ENCODE measurements at places on chromosomes 3 and 15.

- no peak for DNase-seq
Observed at GRCh38 chr3:38599886-38600285, 49.6 kb downstream of the SCN5A start.

- DNase-seq: no peak
Observed at GRCh38 chr15:96362755-96363651, 32.5 kb downstream of the NR2F2 start.

GRCh38 chr3:33716227-33716626 lies 1.8 kb downstream of the CLASP2 start:
- DNase-seq: no peak

DNA sequence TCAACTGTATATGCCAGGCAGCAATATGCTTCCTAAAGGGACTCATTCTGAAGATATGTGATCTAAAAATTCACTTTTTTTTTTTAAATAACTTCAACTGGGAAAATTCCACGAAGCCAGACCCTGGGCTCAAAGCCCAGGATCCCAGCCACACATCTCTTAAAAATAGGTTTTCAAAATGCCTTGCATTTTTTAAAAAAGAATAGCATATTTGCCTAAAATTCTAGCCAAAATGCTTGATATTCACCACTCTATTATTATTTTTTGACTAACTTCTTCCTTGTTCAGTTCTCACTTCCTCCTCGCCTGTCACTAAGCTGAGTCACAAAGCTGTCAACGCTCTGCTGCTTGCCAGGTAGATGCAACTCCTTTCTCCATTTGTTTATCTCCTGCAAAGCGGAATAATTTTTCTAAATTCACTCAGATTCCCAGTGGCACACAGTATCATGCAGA lies 28.0 kb upstream of the VGLL4 start:
- DNase-seq: no peak

DNA sequence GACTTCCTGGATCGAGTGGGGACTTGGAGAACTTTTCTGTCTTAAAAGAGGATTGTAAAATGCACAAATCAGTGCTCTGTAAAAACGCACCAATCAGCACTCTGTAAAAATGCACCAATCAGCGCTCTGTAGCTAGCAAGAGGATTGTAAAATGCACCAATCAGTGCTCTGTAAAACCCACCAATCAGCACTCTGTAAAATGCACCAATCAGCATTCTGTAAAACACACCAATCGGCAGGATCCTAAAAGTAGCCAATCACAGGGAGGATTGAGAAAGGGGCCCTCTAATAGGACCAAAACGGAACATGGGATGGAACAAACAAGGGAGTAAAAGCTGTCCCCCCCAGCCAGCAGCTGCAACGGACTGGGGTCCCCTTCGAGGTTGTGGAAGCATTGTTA lies 587.4 kb upstream of the ALCAM start:
- no peak for DNase-seq

- DNase-seq: no peak
Observed at GRCh38 chr15:33089878-33090757, 104.4 kb downstream of the FMN1 start.

DNA sequence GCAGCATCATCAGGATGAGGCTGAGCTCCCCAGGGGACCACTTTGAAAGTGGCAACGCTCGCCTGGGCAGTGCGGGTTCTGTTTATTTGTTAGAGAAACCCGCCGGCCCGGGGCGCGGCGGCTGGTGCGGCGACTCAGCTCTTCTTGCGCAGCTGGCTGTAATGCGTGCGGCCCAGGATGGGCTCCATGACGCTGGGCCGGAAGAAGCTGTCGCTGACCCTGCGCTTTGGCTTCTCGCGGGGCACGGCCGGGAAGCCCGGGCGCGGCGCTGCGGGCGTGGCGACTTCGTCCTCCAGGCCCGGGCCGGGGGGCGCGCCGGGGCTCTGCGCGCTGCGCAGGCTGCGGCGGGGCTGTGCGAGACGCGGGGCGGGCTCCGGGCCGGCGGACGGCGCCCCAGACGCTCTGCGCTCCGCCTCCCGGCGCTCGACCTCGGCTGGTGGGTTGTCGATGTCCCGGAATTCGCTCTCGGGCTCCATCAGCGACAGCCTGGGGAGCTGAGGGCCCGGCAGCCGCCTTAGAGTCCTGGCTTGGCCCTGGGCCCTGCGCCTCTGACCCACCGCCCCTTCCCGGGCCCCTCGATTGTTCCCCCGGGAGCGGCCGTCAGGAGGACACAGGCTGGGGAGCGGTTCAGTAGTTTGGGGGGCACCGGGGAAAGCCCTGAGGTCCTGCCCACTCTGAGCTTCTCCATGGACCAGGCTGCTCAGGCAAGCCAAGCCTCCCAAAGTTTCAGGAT lies 10.3 kb upstream of the KIF7 start:
- no peak for DNase-seq

DNA sequence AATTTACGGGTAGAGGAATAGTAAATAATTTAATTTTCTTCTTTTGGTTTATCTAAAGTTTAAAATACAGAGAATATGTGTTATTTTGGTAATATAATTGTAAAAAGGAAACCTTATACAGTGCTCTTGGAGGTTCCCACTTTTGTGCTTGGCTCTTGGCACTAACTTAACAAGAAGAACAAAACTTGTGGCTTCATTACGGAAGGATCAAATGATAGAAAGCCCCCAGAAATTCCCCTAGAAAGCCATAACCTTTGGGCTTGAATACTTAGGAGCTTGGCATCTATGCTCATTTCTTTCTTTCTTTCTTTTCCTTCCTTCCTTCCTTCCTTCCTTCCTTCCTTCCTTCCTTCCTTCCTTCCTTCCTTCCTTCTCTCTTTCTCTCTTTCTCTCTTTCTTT lies 197.5 kb downstream of the SOX2 start:
- no peak for DNase-seq

- DNase-seq: no peak
Observed at GRCh38 chr3:168260859-168261258, 165.1 kb upstream of the GOLIM4 start.

DNA sequence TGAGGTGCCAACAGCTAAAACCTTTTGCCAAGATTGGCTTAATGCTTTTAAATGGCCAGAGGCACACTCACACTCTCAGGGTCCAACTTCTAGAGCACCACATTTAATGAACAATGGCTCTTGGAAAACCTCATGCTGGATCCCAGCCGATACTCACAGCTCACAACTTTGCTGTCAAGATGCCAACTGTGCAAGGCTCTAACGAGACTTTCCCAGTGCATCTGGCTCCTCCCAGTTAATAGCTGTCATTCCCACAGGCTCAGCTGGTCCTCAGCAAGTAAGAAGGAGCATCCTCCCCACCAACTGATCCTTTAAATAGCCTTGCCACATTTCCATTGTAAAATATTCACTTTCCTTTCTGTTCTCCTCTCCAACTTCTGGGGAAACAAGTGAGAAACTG lies 20.3 kb upstream of the FRMD4B start:
- no peak for DNase-seq

- no peak for DNase-seq
Observed at GRCh38 chr3:36408146-36408545, 27.8 kb downstream of the STAC start.

DNA sequence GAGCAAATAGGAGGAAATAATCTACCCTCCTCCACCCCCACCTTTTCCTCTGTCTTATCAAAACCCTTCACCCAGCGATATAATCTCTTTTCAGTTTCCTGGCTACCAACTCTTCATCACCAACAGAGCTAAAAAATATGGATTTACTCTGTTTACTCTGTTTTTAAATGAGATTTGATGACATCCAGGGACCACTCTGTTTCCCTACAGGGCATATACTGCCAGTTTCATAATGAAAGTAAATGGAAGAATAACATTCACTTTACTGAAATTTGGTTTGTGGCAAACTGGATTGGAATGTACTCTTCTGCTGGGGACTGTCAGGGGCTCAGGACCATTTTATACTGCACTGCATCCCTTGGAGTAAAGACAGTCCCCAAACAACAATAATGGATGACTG lies 80.1 kb upstream of the PTX3 start:
- DNase-seq: no peak

GRCh38 chr3:71511037-71511436 lies 72.5 kb downstream of the FOXP1 start:
- no peak for DNase-seq

DNA sequence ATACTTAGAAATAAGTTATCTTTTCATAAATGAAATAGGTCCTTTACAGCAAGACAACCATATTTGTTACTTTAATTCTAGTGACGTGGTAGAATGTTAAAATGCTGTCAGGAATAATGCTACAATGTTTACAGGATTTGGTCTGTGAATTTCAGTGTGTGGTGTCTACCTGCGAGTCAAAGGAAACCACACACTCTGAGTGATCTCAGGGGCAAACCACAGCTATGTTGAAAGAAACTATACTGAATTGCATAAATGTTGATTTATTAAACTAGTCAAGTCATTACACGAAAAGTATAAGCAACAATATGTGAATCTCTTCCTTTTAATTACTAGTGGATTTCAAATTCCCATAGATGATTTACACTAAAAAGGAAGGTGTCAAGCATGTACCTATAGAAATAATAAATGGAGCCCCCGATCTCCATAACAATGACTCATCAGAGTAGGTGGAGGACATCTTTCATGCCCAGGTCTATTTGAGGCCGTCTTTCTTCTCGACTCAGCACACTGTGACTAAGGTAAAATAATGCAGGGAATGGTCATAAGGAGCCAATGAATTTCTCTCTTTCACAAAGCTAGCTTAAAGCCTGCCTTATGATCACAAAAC lies 463.0 kb downstream of the ERC2 start:
- no peak for DNase-seq

- DNase-seq: no peak
Observed at GRCh38 chr3:19725000-19725399, 209.0 kb downstream of the EFHB start.

GRCh38 chr3:98962189-98962930 lies 60.9 kb upstream of the DCBLD2 start:
- no peak for DNase-seq

DNA sequence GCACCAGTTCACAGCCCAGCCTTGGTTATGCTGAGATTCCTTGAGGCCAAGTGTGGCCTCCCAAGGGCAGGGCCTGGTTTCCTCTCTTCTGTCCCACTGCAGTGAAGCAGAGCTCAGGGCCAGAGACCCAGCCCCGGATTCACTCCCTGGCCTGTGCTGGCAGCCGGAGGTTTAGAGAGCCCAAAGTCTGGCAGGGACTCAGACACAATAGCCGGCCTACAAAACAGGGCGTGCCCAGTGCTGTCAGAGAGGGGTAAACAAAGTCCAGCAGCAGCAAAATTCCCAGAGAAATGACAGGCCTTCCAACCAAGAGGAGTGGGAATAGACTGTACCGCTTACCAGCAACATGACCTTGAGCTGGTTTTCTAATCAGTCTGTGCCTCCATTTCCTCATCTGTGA lies 14.0 kb downstream of the VIPR1 start:
- DNase-seq: no peak

GRCh38 chr3:114852966-114853365 lies 294.1 kb downstream of the ZBTB20 start:
- no peak for DNase-seq

GRCh38 chr15:59741274-59741906 lies 52.3 kb upstream of the BNIP2 start:
- peak; percentile 34 for DNase-seq

DNA sequence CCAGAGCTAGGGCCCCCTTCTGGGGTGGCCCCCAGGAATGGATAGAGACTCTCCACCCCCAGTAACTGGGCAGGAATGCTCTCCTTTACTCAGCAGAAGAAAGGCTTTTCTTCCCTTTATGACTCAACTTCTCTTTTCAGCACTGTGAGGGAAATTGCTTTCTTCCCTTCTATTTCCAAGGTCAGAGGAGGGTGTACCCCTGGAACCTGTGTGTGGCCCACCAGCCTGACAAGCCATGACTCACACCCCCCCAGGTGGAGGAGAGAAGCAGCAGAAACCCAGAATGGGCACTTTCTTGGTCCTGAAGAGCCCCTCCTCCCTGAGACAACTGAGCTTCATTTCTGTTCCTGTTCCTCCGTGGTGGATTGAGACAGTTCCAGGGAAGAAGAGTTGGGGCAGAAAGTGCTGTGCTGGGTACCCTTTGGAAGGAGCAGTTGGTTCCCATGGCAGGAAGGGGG lies 2.7 kb upstream of the ANKRD63 start:
- DNase-seq: no peak
